ENCODE measurements at places on chromosomes 6 and 20. TPM values are rescaled to one million over a fixed set of nuclear protein-coding genes. Genes with fewer than 3 reads are reported as not detected.

TSBP1 gene
- total RNA-seq, result not detected

SLC13A3 gene
- total RNA-seq, result 16.4 TPM

SRSF12 gene
- not detected for total RNA-seq

TAAR6 gene
- not detected for total RNA-seq

DNA sequence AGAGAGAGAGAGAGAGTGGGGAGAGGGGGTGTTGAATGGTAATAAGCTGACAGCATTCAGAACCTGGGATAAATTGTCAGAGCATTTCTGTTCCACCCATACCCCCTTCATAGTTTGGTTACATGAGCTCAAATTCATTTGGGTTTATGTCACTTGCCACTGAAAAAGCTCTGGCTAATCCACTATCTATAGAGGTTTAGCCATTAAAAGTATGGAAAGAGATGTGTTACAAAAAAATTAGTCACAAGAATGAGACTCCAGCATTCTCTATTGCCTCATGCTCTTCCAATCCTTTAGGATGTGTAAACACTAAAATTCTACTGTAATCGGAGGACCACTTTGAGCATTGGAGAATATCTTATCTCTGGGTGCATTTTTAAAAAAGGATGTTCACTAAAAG, 297.6 kb upstream of the TCF21 start:
- no peak for DNase-seq

DNA sequence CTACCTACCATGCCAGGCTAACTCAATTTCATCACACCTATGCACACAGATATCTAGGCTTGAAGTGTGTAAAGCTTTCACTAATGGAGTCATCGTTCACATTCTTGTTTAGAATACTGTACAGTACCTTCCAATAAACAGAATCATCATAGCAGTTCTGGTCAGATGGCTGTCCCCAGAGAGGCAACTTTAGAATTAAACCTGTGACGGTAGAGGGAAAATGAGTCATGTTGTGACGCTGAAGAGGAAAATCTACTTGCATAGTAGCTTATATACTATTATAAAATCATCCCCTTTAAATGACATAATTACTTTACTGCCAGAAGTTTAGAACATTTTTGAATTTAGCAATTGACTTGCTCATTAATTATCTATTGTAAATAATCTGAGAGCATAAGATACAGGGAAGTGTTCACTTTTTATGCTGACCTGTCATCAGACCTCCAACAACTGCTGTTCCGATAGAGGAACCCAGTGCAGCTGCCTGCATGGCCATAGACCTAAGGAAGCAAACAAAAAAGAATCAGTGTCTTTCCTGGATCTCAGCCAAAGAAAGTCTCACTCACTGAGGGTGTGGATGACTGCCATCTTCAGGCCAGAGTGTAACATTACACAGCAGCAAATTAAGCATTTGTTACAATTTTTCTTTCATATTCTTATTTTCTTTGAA, 29.8 kb downstream of the RHAG start:
- peak; percentile 81 for DNase-seq

GRCh38 chr6:79057746-79058145, 20.3 kb downstream of the PHIP start:
- DNase-seq, result no peak

DNA sequence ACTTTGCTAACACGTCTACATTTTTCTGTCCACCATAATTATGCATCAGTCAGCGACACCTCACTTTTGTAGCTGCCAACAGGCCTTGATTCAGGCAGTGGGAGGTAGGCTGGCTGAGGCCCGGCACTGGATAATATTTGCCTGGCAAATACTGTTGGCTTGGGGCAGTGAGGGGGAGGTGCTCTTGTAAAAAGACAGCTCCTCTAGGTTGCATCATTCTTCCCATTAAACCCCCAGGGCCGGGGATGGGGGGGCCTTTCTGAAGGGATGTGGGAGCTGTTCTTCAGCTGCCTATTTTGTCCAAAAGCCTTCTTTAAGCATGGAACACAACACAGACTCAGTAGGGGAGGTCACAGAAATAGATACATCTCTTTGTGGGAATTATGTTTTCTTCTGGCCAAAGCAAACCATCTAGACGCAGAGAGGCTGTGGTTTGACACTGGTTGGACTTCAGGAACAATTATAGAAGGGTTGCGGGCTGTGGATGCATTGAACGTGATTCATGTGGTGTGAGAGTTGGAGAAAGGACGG, 338.3 kb upstream of the NT5E start:
- no peak for DNase-seq

- no peak for DNase-seq
Observed at GRCh38 chr6:138544501-138544900, 45.2 kb upstream of the NHSL1 start.

GRCh38 chr6:104434519-104434918, 425.2 kb downstream of the HACE1 start:
- DNase-seq, result no peak

GRCh38 chr20:61539706-61540360, 287.8 kb downstream of the CDH4 start:
- DNase-seq, result no peak
